Stromal cell of bone marrow (primary cell): ENCODE measurements at places on chromosomes 2 and 18.

GRCh38 chr2:151552287-151552686 lies 142.6 kb downstream of the RIF1 start:
- DNase-seq = no peak

DNA sequence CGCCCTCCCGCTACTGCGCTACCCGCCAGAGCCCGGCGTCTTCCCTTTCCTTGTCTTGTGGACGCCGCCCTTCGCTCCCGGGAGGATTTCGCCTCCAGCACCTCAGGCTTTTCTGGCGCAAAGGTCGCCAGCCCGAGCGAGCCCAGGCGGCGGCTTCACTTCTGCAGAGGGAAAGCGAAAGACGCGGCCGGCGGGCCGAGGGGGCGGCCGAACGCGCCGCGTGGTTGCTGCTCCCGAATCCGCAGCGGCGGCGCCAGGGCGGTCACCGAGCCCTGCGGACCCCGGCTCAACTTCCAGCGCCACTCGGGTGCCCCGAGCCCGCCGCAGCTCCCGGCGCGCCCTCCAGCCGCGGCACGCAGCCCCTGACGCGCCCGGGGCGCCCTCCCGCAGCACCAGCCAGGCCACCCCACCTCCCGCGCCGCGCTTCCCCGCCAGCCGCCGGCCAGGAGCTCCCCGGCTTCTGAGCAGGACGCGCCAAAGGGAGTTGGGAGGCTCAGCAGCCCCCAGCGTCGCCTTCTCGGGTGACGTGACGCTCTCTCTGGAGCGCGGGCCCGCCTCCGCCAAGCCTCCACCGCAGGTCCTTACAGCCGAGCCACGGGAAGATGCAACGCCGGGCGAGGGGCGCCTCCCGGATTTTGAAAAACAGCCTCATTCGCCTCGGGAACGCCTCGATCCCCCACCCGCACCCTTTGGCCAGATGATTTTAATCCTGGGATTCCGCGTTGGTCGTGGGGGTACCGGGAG lies 84.9 kb upstream of the EPB41L3 start:
- no peak for DNase-seq

DNA sequence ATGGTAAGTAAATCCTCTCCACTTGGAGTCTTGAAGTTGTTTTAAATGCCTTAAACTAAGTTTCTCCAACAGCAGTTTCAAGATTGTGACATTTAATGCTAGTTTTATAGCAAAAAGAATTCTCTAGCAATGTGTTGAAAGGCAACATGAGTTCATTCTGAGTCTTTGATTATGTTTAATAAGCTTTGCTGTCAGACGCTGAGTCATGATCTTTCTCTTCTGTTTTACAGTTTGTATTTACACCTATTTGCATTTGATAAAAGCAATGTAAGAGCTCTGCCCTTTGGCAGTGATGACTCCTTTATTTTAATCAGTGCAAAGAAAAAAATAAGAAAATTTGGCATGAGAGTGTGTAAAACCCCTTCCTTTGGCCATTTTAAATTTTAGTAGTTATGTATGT lies 497.7 kb downstream of the STK39 start:
- no peak for DNase-seq

- DNase-seq = no peak
These were observed 1088.8 kb downstream of the RPIA start for GRCh38 chr2:89780318-89780717.

DNA sequence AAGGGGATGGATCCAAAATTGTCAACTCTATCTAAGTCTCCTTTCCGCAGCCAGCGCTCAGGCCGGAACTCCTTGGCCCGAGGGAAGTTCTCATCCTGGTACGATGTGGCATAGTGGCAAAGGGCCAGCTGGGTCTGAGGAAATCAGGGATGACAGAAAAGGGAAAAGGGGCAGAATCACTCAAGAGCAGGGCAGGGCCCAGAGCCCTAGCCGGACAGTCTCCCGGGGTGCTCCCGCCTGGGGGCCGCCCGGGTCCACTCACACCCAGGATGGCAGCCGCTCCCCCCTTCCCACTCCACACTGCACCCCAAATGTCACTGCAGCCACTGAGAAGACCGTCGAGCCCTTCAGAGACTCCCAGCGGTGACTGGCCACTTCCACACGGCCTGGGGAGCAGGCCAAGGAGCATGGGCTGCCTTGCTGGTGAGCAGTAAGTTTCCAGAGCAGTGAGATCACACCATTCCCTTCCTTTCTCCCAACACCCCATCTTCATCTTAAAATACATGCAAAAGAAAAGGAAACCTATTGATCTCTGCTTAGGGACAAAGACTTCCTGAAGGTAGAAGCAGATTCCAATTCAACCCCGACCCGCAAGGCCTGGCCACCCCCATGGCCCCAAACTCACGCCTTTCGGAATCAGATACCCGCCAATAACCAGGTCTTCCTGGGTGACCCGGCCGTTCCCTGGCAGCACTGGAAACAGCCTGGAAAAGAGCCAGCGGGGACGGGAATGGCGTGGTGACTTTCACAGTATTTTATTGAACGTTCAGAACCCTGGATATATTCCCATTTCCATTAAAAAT lies 26.7 kb downstream of the CYP27C1 start:
- no peak for DNase-seq

DNA sequence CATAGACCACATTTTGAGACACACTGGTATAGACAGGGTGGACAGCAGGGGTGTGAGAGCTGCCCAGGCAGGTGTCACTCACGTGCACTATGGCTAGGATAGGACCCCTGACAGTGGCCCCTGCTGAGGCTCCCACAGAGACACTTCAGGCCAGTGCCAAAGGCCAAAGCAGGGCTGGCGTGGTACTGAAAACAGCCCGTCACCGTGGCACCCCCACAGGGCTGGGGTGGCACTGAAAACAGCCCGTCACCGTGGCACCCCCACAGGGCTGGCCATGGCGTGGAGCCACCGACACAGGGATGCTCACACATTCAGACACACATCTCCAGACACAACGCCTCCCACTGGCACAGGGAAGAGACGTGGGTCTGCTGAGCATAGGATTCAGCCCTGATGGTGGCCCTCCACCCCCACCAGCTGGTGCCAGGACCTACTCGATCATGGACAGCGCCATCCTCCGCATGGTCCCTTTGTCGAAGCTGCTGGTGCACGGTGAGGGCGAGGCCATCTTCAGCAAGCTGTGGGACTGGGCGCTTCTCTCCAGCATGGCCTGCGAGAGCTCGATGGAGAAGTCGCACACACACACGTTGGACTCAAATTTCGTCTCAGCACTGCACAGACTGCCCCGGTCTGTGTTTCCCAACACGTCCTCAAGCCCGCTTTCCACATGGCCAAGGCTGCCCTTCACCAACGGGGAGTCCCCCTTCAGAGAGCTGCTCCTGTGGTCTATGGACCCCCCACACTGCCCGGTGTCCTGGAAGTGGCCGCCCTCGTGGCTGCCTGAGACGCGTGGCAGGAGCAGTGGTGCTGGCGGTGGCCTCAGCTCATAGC lies 34.1 kb downstream of the ANKMY1 start:
- DNase-seq = no peak

DNA sequence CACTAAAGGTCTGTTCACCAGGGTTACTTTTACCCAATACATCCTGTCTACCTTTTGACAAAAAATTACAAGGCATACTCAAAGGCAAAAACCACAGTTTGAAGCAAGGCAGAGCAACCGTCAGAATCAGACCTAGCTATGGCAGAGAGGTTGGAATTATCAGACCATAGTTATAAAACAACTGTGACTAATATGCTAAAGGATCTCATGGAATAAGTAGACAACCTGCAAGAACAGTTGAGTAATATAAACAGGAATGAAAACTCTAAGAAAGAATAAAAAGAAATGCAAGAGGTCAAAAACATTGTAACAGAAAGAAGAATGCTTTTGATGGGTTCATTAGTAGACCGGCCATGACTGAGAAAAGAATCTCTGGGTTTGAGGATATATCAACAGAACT lies 318.8 kb upstream of the KCNH7 start:
- DNase-seq = no peak

DNA sequence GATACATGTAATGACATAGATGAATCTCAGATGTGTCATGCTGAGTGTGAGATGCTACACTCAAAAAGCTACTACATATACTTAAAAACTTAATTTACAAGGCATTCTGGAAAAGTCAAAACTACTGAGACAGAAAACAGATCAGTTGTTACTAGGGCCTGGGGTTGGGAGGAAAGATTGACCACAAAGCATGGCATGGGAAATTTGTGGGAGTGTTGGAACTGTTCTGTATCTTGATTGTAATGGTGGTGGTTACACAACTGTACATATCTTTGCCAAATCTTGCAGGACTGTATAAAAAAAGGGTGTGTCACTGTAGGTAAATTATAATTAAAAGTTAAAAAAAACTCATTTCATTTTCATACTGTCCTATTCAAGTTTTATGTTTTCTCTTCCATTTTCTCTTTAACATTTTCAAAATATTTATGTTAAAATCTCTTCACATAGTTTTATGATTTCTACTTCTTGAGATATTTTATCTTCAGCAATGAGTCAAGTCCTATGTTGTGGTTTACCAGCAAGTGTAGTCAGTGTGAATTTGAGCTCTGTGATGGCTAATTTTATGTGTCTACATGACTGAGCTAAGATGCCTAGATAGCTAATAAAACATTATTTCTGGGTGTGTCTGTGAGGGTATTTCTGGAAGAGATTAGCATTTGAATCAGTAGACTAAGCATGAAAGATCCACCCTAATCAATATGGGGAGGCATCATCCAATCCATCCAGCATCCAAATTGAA lies 58.6 kb upstream of the VRK2 start:
- DNase-seq = peak; percentile 9

DNA sequence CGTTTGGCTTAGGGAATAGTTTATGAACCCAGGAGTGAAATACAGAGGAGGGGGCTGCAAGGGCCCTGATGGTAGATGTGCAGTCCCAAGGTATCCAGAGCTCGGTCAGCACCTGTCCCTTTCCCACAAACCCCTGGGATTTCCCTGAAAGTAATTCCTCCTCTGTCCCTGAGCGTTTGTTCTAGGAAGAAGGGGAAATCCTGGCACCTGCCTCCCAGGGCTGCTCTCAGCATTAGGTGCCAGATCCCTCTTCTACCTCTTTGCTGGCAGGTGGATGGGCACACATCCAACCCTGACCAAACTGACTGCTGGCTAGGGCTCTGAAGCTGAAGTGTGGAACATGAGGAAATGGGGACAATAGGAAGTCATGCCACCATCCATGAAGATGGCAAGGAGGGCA lies 824.0 kb downstream of the SLC4A3 start:
- DNase-seq = no peak

GRCh38 chr2:84904717-84905174 lies 710 bp upstream of the TMSB10 start:
- no peak for DNase-seq

DNA sequence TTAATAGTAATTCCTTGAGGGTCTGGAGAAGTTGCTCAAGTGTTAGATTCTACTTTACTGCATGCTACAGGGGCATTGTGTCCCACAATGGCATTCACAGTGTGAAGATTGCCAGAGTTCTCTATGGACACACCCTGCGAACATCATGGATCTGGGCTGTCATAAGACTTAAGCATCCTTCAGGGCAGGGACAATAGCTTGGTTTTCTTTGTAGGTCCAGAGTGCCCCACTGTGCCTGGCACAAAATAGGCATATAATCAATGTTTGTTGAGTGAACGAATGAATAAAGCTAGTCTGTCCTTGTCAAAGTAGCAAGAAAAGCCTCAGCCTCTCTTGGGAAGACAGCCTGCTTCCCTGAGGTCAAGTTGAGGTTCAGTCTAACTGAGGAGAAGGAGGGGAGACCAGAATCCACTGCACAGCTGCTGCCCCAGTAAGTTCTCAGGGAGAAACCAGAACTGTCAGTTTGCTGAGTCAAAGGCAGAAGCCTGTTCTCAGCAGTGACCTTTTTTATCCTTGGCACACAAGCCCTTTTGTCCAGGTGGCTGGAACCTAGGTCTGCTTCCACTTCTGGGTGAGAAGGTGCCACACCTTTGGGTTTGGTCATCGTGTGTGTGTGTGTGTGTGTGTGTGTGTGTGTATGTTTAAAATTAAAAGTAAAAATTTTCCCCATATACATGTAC lies 15.0 kb downstream of the INPP4A start:
- no peak for DNase-seq

DNA sequence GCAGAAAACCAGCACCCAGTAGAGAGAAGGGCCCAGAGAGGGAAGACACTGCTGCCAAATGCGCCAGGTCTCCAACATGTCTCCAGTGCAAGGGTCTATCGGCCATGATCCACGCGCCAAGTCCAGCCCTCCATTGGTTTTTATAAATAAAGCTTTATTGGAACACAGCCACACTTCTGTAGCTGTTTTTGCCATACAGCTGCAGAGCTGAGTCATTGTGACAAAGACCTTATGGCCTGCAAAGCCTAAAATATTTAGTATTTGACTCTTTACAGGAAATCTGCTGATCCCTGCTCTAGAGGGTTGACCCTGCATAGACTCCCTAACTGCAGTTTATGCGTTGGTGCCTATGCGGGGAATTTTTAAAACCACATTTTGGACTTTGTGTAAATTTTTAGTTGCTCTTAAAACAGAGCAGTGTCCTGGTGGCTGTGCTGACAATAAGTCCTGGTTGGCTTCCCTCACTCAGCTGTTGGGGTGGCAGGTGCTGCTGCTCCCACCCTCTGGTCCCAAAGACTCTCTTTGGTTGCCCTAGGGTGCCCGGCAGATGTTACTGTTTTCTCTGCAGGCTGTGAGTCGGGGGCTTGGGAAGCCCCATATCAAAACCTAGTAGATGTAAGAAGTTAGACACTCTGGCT lies 154.9 kb downstream of the CTIF start:
- DNase-seq = no peak

- no peak for DNase-seq
These were observed 14.8 kb upstream of the CLASP1 start for GRCh38 chr2:121664086-121664485.

- peak; percentile 12 for DNase-seq
These were observed 865.1 kb upstream of the VRK2 start for GRCh38 chr2:57181315-57182038.

- no peak for DNase-seq
These were observed 12.0 kb upstream of the MC5R start for GRCh38 chr18:13811993-13812392.

DNA sequence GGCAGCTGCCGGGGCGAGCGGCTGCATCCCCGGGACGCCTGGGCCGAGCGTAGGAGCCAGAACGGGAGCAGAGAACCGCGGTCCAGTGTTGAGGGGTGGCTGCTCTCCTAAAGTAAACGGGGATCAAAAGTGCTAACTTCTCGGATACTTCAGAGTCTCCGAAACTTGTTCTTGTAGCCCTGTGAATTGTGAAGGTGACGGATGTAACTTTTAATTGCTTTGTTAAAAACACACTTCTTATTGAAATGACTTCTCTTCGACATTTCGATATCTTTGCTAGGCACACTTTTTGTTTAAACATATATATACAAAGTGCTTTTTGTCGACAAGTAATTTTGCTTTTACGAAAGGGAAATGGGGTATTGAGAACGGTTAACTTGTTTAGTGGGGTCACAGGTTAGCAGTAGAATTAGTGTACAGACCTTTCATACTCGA lies 540 bp downstream of the ATP9B start:
- DNase-seq = no peak

DNA sequence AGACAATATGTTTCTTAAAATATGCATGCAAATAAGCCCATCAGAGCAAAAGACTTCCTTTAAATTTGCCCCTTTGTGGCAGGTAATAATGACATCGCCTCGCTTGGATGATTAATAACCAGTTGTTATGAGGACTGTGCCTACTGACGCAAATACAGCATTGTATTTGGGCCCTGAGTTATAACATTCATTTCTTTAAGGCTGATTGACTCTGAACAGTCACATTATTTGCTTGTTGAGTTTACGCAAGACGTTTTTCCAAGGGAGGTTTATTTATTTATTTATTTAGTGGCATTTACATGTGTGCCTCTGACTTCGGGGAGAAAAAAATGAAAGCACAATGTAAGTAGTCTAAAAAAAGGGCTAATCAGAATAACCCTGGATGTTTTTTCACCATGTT lies 88.3 kb downstream of the SLC8A1 start:
- DNase-seq = no peak
